ENCODE measurements at places on chromosomes 7 and 10.

GRCh38 chr7:154915600-154915999 is 87.3 kb downstream of the PAXIP1 start:
- no peak for DNase-seq

GRCh38 chr10:73781879-73782748 is at the start of gene CHCHD1:
TSS of gene CHCHD1 (plus strand) at chr10:73782048. CDS start at chr10:73782076, 28 bp downstream.
- DNase-seq, result peak; percentile 93

DNA sequence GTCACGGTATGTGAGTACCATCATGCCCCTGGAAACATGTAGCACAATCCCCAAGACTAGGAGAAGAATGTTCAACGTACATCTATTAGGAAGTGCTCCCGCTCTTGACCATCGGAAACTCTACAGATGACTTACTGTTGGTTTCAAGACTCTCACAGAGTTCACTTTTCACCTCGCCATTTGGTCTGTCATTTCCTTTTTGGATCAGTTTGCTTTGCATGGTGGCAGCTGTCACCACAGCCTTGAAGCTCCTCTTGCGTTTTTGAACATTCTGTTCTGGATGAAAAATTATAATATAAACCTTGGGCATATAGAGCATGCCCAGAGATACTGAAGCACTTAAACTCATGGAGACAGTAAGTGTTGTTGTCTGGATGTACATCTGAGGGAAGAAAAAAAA is 806.8 kb downstream of the GRM8 start:
- DNase-seq, result no peak

DNA sequence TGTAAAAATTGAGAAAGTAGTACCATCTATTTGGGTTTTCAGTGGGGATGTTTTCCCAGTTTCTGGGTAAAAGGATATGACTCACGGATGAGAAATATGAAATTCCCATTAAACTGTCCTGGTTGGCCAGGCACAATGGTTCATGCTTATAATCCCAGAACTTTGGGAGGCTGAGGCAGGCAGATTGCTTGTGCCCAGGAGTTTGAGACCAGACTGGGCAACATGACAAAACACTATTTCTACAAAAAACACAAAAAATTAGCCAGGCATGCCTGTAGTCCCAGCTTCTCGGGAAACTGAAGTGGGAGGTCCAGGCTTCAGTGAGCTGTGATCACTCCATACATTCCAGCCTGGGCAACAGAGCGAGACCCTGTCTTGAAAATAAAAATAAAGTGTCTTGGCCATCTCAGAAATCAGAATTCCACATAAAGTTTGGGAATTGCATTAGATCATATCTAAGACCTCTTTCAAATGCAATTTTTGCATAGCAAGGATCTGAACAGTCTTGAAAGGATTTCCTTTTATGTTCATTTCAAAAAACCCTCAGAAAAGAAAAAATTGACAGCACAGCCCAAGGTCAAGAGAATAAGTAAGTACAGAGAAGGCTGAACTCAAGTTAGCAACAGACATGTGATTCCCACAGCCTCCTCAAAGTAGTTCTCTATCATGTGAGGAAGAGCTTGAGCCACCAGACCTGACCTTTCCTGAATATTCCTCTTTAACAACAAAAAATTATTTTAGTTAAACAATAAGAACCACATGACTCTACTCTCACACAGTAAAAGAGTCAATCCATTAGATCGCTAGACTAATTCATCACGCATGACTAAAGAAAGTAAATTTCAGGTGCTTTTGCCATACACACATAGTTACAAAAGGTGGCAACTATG is 141.5 kb upstream of the CAV2 start:
- DNase-seq, result no peak

- DNase-seq, result no peak
Measured at GRCh38 chr7:128919241-128919640, 8.7 kb upstream of the KCP start.

- DNase-seq, result no peak
Measured at GRCh38 chr7:122013065-122013464, 131.0 kb downstream of the AASS start.

DNA sequence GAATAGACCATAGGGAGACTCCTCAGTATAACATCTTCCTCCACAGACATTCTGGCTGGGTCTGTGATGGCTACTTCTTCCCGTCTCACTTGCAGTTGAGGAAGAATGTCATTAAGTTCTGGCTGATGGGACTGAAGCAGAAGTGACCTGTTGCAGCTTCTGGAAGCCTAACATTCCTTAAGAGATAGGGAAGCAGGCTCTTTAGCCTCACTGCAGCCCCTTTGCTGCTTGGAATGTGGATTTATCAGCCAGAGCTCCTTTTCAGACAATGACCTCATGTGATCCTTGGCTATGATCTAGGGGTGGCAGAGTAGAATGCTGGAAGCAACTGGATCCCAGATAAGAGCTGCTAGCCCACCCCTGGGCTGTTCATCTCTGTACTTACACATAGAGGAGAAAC is 142.5 kb downstream of the RNF216 start:
- no peak for DNase-seq

DNA sequence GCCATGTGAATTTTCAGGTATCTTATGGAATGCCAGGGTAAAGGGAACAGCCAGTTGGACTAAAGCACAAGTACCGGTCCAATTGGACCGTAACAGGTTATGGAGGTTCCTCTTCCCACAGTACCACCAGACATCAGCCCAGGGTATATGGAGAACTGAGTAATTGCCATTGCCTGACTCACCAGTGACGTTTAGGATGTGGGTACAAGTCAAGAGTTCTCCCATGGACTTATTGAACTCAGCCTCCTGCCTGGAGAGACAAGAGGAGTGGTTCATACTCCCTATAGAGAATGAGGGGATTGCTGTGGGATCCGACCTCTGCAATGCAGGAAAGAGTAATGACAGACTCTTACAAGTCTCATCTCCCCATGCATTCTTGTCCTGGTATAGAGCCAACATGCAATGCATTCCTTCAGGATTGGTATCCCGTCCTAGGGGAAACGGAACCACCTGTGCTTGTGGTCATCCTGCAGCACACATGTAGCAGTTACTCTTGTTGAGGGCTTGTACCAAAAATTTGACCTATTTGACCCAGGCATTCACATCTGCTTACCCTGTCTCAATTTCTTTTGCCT is 30.7 kb upstream of the ELOVL3 start:
- DNase-seq, result no peak

DNA sequence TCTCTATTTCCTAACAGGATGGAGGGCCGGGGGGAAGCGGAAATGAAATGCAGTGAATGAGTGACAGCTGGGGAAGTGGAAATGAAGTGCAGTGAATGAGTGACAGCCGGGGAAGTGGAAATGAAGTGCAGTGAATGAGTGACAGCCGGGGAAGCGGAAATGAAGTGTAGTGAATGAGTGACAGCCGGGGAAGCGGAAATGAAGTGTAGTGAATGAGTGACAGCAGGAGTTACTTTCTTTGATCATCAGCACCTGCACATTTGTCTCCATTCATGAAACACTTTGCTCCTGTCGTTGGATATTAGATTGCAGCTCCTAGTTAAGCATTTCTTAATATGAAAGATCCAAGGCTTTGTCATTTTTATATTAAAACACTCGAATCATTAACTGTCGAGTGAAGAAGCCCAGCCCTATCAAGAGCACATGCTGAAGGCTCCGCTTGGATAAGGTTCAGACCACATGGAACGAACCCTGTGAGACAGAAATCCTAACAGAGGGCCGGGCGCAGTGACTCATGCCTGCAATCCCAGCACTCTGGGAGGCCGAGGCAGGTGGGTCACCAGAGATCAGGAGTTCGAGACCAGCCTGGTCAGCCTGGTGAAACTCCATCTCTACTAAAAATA is 406.0 kb upstream of the ADARB2 start:
- no peak for DNase-seq

GRCh38 chr7:142355328-142355727 is 97.5 kb upstream of the PRSS58 start:
- DNase-seq, result peak; percentile 50

- no peak for DNase-seq
Measured at GRCh38 chr7:99365318-99366141, 9.0 kb upstream of the ARPC1B start.

DNA sequence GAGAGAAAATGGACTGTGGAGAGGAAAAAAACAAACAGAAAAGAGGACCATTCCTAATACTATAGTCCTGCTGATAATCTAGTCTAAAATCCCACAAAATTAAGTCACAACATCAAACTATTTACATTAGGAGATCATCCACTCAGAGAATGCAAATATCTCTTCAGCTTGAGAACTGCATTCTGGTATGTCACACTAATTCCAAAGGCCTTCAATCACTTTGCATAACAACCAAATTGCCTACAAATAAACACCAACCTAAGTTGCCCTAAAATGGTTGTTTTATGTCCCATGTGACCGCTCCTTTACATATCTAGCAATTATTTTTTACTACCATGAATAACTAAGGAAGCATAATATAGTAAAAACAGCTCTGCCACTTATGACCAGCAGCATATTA is 264.3 kb downstream of the CACNA2D1 start:
- DNase-seq, result no peak

DNA sequence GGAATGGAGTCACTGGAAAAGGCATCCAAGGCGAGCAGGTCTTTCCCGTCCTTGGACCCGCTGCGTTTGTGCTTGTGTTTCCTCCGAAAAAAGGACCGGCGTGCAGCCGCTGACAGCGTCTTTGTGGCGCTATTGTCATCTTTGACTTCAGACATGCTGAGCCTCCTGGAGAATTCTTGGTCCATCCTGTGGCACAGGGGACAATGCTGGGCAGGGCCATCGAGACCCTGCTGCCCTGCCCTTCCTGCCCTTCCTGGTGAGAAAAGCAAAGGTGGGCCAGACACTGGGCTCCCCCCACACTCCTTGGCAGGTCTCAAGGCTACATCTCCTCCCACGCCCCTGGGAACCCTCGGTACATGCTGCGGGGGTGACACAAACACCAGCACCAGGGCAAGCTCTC is 120.9 kb downstream of the DLG5 start:
- DNase-seq, result no peak

GRCh38 chr10:484441-484924 is 205.0 kb downstream of the DIP2C start:
- DNase-seq, result peak; percentile 42

DNA sequence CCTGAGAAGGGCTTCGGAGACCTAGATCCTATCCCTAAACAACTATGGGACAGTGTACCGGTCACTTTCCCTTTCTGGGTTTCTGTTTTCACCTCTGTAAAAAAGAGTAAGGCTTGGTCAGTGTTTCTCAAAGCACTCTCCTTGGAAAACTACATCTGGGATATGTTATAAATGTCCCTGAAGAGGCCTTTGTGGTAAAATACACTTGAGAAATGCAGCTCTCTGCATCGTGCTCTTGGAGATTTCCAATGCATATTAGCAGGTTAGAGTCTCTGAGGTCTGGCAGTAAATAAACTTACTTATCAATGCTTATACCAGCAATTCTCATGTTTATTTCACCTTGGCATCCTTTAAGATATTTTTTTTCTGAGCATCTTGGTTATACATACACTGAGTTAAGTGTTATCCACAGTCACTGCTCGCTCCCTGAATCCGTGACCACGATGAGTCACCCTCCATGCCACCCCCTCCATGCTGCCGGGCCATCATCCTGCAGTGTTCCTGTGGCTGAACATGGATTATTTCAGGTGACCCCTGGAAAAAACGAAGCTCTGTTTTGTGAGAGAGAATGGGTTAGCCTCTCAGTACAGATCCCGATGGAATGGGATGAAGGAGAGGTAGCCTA is 3.3 kb upstream of the TBXAS1 start:
- peak; percentile 75 for DNase-seq

DNA sequence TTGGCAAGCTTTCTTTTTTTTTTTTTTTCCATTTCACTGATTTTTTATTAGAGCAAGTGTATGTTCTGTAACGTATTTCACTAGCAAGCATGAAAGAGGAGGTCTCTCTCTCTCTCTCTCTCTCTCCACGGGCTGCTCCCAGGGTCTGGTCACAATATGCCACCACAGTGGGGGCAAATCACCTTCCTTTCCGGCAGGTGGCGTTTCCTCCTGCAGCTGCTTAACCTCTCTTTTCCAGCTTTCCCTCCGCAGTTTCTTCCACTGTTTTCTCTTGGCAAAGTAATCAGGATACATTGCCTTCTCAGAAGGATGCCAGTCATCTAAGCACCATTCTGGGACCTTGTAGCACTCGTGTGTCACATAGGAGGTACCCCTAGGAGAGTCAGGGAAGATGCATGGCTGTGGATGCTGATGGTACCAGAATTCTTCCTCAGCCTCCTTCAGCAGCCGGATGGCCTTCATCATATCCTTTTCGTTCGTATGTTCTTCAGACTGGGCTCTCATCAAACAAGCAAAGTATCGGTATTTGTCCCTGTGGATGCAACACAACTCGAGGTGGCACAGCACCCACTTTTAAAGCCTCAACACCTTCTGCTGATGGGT is 197.3 kb upstream of the PODXL start:
- DNase-seq, result no peak

DNA sequence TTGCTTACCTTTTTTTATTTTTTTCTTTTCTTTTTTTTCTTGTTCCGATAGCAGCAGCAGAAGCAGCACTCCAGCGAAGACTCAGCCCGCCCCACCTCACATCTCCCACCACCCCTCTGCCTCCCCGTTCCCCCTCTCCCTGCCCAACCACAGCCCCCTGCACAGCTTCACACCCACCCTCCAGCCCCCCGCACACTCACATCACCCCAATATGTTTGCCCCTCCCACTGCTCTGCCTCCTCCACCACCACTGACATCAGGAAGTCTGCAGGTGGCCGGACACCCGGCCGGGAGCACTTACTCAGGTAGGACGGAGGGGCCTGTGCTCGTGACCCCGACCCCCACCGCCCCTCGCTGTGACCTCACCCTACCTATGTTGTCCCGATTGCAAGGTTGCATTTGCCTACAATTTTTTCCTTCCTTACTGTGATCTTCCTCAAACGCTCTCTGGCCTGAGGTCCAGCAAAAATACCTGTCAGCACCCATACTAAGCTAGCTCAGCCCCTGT is 367.2 kb upstream of the GALNT17 start:
- DNase-seq, result no peak

DNA sequence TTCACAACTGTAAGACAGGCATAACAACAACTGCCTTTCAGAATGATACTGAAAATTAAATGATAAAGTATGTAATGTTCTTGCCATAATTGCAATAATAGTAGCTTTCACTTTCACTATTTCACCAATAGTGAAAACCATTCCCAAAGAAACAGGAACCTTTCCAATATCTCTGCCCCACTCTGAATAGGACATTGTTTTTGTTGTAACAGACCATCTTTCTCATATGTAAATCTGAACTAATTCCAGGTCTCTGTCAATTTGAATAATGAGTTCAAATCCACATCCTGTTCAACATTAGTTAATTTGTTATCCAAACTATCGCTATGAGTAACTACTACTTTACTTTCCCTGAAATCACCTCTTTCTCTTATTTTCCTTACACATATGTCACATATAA is 148.0 kb downstream of the LRRN3 start:
- DNase-seq, result no peak

DNA sequence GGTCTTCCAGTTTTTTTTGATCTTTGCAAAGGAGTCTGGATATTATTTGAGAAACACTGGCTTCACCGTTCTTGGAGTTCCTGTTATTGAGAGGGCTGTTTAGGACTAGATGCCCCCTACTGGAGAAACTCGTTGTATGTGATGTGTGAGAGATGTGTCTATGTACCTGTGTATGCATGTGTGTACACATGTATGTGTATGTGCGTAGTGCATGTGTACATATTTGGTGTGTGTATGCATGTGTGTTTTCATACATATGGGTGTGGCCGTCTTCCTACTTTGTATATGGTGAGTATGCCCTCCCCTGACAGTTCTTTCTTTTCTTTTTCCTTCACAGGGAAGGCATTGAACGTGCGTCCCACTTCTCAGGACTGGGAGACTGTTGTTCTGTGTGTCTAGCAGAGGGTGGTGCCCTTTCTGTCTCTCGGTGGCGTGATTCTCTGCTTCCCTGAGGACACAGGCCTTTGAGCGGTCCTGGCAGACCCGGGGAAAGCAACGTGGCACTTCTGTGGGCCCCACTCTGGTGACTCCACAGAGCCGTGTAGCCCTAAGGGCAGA is 3.0 kb upstream of the CALHM3 start:
- peak; percentile 74 for DNase-seq

All from AG20443 (cell line).